ENCODE measurements at places on chromosomes 2 and 18. TPM values are rescaled to one million over a fixed set of nuclear protein-coding genes. Genes with fewer than 3 reads are reported as not detected.

YPEL5 gene
- total RNA-seq = 110 TPM

GRCh38 chr18:79402209-79402576 is 6.5 kb downstream of the NFATC1 start:
- DNase-seq = no peak

- no peak for DNase-seq
These were observed 1.4 kb downstream of the FARP2 start for GRCh38 chr2:241357531-241357930.

C2orf49 gene
- total RNA-seq = 19.5 TPM

DNA sequence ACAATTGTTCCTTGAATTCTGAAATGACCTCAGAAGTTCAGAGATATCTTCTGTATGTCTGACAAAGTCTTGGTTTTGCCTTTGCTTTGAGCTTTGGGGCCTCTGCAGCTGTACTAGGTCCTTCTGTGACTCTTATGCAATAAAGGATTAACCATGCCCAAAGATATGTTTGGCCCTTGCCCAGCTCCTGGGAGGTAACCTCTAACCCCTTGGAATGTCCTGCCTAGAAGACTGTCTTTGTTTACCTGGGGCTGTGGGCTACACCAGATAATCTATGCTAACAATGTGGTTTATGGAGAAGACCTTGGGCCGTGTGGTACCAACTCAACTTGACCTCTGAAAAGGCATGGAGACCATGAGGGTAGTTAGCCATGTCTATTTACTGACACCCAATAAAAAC is 140.9 kb upstream of the CAPN13 start:
- DNase-seq = no peak

DNA sequence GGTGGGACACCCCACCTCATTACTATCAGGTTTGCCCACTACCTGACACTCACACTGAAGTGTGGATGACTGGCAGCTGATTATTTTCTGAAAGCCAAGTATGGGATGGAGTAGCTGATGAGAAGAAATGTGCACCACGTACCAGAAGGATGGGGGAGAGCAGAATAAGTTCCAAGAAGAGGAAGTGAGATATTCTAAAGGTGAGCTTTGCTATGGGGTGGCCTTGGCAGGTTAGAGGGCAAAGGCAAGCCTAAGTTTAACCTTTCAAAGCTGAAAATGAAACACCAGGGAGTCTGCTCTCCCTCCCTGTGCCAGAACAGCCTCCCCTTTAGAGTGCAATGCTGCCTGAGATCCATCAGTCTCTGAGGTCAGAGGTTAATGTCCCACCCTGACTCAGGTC is 196.1 kb upstream of the OSR1 start:
- peak; percentile 26 for DNase-seq

GRCh38 chr2:84639751-84640150 is 123.5 kb downstream of the DNAH6 start:
- no peak for DNase-seq

AMER3 gene
- total RNA-seq = not detected

GRCh38 chr18:44779753-44780292 is 99.1 kb downstream of the SETBP1 start:
- DNase-seq = no peak

- DNase-seq = no peak
These were observed 349.5 kb downstream of the TGIF1 start for GRCh38 chr18:3799515-3799914.

GRB14 gene
- 5.3 TPM for total RNA-seq

DNA sequence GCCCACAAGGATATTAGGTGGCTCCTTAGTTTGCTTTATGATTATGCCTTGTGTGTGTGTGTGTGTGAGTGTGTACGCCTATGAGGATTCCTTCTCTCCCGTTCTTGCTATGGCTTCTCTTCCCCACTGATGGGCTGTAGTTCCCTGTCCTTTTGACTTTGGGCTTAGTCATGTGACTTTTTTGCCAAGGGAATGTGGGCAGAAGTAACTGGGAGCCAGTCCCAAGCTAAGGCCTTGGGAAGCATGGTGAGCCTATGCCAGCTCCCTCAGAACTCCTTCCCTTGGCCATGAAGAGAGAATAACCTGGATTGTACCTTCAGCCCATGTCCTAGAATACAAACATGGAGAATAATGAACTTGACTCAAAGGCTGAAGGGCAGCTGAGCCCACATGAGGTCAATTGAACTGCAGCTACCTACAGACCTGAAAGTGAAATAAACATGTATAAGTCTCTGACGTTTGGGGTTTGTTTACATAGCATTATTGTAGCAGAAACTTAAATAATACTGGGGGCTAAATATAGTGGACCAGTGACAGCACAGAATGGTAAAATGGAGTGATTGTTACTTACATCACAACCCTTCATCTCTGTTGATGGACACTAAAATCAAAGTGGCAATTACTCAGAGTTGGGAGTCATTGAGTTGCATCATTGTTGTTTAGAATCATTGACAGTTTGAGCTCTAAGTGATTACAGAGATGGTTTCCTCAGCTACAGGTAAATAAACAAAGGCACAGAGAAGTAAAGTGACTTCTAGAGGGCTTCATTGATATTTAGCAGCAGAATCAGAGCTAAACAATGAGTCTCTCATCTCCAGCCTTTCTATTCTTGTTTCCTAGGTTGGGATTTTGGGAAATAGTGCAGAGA is 15.3 kb upstream of the IL36G start:
- DNase-seq = peak; percentile 45

GRCh38 chr2:205892251-205892655 is 193.7 kb downstream of the INO80D start:
- no peak for DNase-seq

GRCh38 chr2:203718087-203718486 is 11.6 kb downstream of the CD28 start:
- no peak for DNase-seq

- DNase-seq = no peak
These were observed 925 bp downstream of the SESTD1 start for GRCh38 chr2:179263446-179264367.

- DNase-seq = no peak
These were observed 472.0 kb downstream of the DCDC2C start for GRCh38 chr2:4175343-4175742.

Measured in esophagus muscularis mucosa (tissue), 4 donors.